ENCODE measurements at places on chromosomes 4 and X. TPM values are rescaled to one million over a fixed set of nuclear protein-coding genes. Genes with fewer than 3 reads are reported as not detected.

TRIM75 gene
- not detected for total RNA-seq

KLHL34 gene
- total RNA-seq, result not detected

GJB1 gene
- not detected for total RNA-seq

PRDM5 gene
- total RNA-seq, result 16.6 TPM

TMPRSS11A gene
- total RNA-seq, result not detected

NPY2R gene
- total RNA-seq, result 1.6 TPM

ADH1A gene
- not detected for total RNA-seq

HSPA4L gene
- 5.8 TPM for total RNA-seq

LGI2 gene
- total RNA-seq, result 4.0 TPM

USP17L24 gene
- total RNA-seq, result not detected

CT45A3 gene
- not detected for total RNA-seq

BANK1 gene
- 0.85 TPM for total RNA-seq

DNA sequence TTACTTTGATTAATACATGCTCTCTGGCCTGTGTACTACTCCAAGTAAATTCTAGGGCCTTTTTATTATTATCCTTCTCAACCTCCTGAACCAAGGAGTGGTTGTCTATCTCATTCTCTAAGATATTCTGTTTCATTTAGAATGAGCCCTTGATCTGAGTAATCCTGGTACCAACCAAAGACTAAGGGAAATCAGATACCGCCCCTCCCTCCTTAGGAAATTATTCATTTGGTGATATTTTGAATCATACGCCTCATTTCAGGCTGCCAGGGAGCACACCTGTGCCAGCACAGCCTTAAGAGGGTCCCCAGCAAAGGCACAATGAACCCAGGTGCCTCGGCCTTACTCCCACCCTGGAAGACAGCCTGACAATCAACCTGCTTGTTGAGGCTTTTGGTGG is 73.2 kb upstream of the STARD8 start:
- no peak for DNase-seq

DNA sequence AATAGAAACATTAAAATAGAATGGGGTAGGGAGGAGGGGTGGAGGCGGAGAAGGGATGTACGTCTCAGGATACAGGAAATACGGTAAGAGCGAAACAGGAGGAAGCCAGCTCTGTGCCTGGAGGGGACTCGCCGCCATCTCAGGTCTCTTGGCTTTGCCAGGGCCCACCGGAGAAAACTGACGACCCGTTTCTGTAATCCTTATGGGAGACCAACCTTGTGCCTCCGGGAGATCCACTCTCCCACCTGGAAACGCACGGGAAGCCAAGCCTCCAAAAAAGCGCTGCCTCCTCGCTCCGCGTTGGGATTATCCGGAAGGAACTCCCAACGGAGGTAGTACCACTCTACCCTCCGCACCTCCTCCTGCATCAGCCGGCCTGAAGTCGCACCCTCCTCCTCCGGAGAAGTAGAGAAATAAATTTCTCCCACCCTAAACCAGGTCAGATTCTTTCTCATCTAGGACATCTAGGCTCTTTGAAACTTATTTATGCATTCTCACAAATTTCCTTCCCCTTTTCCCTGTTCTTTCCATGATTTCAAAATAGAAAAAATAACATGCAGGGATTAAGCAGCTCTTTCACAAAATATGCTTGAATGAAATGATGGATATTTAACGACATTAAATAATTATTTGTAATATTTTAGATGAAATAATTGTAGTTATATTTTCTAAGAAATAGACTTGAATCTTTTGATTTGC is at the start of gene NBDY:
NBDY (plus strand) TSS at position 92 of the 699 bp plus-strand sequence; CDS start at position 203, 111 bp downstream.
- DNase-seq, result no peak

DNA sequence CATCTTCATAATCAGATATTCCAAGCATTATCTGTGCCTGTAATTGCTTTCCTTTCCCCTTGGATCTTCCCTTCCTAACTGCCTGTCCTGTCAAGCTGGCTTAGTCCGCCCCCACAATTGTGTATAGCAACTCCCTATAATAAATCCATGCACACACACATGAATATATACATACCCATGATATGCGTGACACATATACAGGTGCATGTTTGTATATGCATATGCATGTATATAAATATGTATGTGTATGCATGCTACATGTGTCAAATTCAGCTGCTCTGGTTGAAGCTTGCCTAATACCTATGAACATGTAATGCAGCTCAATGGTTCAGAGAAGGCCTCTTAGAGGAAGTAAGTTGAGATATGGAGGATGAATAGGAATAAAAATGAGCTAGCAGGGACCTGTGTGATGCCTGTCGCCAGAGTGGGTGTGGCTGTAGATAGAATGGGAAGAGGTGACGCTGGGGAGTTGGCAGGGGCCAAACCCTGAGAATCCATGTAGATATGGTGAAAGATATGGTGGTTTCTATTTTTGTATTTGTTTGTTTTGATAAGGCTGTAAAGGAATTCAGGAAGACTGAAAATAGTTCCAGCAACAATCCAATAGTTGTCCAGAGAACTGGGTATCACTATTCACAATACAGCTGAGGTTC is 595.0 kb upstream of the BOD1L1 start:
- DNase-seq, result no peak

- DNase-seq, result no peak
Measured at GRCh38 chr4:170047771-170048354, 21.7 kb upstream of the MFAP3L start.

GRCh38 chrX:21559417-21559816 is 98.7 kb downstream of the KLHL34 start:
- DNase-seq, result no peak

DNA sequence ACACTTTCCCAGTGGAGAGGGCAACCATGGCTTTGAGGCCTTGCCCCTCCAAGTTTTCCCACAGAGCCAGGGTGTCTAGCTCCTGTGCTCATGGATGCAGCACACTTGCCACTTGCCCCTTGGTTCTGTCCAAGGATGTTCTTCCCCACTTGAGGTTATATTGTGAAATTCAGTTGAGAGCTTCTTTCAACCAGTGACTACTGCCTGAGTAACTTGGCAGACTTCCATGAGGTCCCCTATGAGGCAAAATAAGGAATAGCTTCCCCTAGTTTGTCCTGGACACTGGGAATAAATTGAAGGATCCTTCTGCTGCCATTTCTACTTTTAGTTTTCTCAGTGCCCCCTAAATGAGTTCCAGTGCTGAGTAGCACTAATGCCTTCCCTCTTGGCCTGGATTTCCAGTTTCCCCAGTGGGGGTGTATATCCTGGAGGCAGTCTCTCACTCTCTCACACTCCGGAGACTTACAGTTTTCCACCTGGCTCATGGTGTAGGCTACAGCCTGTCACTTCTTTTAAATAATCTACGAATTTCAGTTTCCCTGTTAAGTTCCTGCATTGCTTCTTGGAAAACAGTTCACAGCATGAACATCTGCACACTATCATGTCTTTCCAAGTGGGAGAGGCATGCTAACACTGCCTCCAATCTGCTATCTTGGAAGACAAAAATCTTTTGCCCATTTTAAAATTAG is 36.4 kb upstream of the ADH4 start:
- DNase-seq, result no peak

DNA sequence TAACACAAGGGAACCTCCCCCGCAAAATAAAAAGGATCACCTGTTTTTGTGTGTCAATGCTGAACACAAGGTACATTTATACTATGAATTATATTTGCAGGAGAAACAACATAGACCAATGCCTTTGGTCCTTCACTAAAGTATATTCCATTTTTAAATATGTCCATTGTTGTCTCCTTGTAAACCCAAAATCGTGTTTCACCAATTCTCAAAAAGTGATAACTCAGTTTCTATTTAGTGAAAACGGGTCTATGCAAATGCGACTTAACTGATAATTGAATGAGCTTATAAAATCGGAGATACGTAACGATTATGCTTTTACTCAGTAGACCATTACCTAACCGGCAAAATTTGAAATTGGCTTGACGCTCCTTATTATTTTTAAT is 2.1 kb downstream of the BRWD3 start:
- no peak for DNase-seq

DNA sequence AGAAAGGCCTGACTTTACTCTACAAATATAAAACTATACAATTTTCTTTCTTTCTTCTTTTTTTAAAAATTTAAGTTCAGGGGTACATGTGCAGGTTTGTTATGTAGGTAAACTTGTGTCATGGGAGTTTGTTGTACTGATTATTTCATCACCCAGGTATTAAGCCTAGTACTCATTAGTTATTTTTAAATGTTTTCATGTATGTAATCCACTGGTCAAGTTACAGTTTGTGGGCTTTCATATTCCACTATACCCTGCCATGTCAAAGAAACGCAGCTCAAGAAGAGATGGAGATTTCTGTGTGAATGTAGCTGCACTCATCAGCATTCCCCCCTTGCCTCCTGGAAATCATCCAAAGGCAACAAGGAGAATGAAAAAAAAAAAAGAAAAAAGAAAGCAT is 31.2 kb upstream of the SPRY1 start:
- no peak for DNase-seq

DNA sequence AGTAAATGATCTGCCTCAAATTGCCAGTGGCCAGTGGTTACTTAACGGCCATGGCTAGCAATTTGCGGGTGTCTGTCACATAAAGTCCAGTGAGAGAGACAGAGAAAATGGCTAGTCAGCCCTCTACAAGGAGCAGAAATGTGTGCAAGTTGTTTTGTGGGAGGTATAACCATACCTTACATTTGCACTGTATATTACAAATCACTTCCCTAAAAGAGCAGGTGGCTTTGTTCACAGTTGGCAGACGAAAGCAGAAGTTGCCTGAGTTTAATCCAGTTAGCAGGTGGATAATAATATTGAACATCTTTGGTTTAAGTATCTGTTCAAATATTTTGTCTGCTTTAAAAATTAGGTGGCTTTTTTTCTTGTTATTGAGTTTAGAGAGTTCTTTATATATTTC is 15.6 kb downstream of the SRPX start:
- no peak for DNase-seq

GRCh38 chrX:152646961-152647360 is 9.3 kb downstream of the GABRQ start:
- DNase-seq, result no peak

DNA sequence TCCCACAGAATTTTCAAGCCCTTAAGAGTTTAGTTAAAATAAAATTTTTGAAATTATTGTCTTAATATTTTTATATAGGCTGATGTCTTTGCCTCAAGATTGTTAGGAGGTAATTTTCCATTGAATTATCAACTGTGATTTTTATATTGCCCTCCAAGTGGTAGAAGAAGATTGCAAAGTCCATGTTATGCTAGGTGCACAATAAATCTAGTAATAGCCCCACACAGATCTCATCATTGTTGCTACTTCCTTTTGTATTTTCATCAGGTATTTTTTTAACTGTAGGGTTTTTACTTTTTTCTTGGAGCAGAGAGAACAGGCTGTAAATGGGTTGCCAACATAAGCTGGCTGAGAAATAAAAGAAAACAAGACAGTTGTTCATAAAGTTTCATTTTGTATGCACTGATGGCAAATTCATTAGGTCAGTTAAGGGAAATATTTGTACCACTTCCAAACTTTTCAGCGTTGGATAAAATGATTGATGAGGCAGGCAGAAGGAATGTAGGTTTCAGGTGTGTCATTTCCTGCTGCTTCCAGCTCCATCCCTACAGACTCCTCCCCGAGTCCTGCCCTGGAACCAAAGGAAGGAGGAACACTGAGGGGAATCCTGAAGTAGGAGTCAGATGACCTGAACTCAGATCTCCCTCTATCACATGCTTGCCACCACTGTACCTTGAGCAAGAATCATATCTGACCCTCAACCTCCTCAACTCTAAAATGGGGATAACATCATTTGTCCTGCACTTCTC is 105.5 kb downstream of the PRRG1 start:
- no peak for DNase-seq

- no peak for DNase-seq
Measured at GRCh38 chr4:98283219-98284189, 22.3 kb downstream of the RAP1GDS1 start.

- no peak for DNase-seq
Measured at GRCh38 chr4:100876546-100876945, 358.7 kb upstream of the EMCN start.

GRCh38 chrX:118228041-118228440 is 111.4 kb upstream of the KLHL13 start:
- DNase-seq, result no peak

DNA sequence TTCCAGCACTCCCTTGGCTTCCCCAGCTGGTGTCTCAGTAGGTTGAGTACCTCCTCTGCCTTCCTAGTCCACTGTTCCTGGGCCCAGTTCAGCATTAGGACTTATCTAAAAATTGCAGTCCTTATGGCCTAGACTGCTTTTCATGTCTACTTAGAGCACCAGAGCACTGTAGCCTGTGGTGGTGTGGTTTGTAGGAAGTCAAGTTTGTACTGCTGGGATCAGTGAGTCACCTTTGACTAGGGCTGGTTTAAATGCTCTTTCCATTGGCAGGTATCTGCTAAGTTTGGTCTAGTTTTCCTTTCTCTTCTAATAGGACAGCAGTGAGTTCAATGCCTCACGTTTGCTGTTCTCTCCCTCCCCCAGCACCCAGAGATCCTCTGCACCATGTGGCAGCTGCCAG is 233.6 kb upstream of the WDFY3 start:
- no peak for DNase-seq

- no peak for DNase-seq
Measured at GRCh38 chrX:63889001-63889400, 104.0 kb upstream of the ARHGEF9 start.

GRCh38 chrX:19075754-19076153 is 46.5 kb downstream of the ADGRG2 start:
- no peak for DNase-seq

- DNase-seq, result no peak
Measured at GRCh38 chr4:87838205-87838604, 5.4 kb downstream of the MEPE start.

DNA sequence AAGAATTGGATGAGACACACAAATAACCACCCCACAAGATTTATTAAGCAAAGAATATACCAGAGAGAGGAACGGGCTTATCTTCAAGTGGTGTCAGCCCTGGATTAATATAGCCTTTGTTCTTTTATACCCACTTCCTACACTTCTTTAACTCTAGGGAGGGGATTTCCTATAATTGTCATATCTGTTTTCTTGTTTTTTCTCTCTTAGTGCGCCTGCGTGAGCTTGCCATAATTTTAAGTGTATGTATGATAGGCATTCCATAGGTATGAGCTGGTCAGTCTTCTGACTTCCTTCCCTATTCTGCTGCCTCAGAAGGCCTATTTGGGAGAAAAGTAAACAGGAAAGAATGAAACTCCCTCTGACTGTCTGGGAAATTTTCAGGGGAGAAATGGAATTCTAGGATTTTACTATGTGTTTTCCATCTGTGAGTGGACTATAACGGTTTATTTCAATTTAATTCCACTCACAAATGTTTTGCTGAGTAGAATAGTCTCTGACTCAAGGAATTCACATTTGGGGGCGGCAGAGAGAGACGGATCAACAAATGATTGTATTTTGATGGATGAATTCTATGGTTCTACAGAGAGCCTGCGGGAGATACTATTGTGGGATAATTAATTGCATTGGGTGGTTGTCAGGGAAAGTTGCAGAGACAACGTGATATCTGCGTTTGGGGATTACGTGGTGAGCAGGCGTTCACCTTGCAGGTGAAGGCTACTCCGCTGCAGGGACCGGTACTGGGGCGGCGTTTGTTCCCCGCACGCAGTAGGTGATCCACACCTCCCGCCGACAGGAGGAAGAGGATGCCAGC is 626 bp upstream of the CEP135 start:
- DNase-seq, result no peak
